Central memory CD4-positive, alpha-beta T cell (primary cell): ENCODE measurements at places on chromosomes 7 and 10.

- DNase-seq = no peak
These were observed 7.8 kb downstream of the SHH start for GRCh38 chr7:155804431-155804831.

DNA sequence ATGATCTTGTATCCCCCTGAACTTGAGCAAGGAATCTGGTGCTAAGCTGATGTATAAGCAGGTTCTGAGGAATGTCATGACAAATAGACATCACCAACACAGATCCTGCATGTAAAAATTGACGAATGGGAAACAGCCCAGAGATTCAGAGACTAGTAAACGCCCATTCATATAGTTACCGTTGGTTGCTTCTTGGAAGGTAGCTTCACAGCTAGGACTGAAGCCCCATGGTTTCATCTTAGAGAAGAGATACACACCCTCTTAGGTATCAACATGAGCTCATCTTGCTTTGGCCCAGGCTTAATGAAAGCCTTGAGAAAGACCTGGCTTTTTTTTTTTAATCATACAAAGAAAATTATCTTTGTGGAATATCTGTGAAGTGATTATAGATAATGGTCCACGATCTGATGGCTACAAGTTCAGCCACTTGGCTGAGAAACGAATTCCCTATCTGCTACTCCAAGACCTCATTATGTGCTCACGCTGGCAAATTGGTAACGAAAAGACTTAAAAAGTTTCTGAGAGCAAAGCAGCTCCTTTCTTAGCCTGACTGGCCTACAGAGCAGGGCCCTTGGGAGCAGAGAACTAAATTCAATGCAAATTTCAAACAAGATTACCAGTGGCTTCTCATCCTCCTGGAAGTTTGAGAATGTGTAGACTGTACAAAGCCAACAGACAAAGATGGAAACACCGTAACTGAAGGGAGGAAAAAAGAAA, 181.1 kb downstream of the NRP1 start:
- no peak for DNase-seq

- no peak for DNase-seq
These were observed 22.6 kb downstream of the PNPLA8 start for GRCh38 chr7:108503112-108504026.

- no peak for DNase-seq
These were observed 385.8 kb upstream of the C7orf33 start for GRCh38 chr7:148204639-148205304.

GRCh38 chr7:81339946-81340345, 421.1 kb upstream of the SEMA3C start:
- DNase-seq = no peak

DNA sequence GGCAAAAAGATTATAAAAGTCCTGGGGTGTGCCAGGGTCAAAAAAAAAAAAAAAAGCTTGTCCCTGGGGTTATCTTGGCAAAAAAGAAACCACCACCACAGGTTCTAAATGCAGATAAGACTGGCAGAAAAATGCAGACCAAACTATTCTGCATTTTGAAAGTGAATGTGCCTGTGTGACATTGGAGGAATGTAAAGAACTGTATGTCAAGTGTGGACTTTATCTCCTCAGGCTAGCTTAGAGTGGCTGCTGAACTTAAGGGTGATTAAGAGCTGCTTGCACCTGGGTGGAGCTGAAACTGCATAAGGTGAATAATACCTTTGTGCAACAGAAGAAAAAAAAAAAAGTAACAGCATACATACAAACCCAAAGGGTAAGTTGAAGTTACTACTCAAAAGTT, 1.3 kb upstream of the NAPEPLD start:
- no peak for DNase-seq

GRCh38 chr10:129646973-129647372, 179.9 kb downstream of the MGMT start:
- DNase-seq = no peak

- DNase-seq = no peak
These were observed 2.5 kb downstream of the CCDC6 start for GRCh38 chr10:59903871-59904270.

GRCh38 chr7:27117887-27118491, 12.6 kb downstream of the HOXA4 start:
- no peak for DNase-seq

DNA sequence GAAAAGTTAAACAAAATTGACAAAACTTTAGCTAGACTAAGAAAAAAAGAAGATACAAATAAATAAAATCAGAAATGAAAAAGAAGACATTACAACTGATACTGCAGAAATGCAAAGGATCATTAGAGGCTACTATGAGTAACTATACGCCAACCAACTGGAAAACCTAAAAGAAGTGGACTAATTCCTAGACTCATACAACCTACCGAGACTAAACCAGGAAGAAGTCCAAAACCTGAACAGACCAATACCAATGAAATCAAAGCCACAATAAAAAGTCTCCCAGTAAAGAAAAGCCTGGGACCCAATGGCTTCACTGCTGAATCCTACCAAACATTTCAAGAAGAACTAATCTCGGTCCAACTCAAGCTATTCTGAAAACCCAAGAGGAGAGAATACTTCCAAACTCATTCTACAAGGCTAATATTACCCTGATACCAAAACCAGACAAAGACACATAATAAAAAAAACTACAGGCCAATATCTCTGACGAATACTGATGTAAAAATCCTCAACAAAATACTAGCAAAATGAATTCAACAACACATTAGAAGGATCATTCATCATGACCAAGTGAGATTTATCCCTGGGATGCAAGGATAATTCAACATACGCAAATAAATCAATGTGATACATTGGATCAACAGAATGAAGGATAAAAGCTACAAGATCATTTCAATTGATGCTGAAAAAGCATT, 20.3 kb downstream of the ELAPOR2 start:
- no peak for DNase-seq

DNA sequence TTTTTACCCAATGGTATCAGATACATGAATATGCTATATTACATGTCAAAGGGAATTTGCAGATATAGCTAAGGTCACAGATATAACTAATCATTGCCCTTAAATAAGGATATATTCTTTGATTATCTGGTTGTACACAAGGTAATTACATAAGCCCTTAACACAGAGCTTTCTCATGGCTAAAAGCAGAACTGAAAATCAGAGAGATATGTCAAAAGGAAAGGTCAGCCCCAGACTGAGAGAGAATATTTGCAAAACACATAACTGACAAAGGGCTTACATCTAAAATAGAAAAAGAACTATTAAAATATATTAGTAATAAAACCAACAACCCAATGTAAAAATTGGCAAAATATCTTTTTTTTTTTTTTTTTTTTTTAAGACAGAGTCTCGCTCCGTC, 1029.5 kb upstream of the LRRN3 start:
- DNase-seq = no peak

DNA sequence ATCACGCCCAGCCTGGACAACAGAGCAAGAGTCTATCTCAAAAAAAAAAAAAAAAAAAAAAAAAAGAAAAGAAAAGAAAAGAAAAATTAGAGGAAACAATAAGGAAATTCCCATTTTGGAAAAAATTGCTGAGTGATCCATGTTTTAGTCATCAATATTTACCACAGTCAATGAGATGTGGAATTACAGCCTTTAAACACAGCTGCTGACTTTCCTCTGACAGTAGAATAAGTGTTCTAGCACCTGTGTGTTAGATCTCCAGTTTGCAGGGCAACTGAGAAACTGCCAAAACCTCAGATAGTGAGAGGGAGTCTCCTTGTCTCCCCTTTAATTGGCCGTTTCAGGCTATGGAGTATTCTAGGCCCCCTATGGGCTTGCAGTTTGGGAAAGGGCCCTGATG, 520.1 kb downstream of the KCNMA1 start:
- no peak for DNase-seq

- no peak for DNase-seq
These were observed 108.5 kb upstream of the IL6 start for GRCh38 chr7:22618528-22618927.

DNA sequence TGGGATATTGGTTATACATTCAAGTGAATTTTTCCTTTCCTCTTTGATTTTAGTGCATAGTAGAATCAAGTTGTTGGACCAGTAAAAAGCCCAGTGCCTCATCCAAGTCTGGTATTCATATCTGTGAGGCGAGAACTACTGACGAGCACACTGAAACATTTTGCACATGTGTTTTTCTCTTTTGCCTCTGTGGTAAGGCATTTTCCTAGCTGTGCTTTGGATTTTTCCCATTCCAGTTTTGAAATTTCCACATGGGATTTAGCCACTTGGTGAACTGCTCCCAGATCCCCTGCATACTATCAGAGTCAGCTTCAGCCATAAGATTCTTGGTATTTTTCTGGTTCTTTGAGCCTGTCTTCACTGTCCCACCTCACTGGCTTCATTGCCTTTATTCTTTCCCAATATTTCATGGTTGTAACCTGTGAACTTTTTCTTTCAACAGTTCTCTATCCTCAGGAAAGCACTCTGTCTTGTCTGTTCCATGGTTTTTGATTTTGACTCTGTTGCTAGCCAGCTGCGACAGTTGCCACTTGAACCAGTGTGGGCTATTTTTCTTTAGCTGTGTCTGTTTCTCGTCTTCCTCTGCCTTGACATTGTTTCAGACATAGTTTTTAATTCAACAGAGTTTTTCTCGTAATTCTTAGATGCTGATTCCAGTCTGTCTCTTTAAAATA, 239.0 kb downstream of the REEP3 start:
- no peak for DNase-seq

GRCh38 chr10:98135222-98135899, 904 bp downstream of the R3HCC1L start:
- no peak for DNase-seq

DNA sequence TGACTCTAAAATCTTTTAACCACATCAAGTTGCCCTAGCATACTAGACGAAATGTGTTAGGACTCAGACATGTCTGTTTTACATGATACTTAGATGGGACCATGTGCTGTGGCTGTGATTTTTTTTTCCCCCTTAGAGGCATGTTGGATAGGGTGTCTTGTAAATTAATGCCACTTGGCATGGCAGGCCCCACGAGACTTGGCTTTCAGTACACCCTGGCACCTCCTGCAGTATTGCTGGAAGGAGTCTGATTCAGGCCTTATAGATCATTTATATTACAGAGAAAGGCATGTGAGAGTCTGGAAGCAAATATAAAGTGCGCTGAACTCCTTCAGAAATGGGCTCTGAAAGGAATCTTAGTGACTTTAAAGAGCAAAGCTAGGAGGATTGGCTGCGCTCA, 494.1 kb downstream of the SDK1 start:
- DNase-seq = no peak

DNA sequence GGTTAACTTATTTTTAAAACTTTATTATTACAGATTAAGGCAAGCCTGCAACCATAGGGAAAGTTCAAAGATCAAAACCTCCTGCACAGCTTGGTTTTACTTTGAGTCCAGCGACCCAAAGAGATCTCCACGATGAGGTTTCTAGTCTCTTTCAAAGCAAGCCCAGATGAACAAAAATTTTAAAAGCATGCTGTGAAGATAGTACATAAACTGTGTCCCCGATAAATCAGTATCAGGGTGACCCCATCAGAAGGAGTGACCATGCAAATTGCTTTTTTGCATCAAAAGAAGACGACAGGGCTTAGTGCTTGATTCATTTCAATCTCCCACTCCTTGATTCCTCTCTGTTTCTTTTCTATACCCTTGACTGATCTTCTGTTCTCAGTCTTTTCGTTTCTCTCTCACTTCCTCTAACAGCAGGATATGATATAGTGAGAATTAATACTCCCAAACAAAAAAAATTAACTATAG, 16.0 kb upstream of the DNTT start:
- DNase-seq = no peak

- DNase-seq = no peak
These were observed 58.9 kb downstream of the ABI1 start for GRCh38 chr10:26801831-26802230.

DNA sequence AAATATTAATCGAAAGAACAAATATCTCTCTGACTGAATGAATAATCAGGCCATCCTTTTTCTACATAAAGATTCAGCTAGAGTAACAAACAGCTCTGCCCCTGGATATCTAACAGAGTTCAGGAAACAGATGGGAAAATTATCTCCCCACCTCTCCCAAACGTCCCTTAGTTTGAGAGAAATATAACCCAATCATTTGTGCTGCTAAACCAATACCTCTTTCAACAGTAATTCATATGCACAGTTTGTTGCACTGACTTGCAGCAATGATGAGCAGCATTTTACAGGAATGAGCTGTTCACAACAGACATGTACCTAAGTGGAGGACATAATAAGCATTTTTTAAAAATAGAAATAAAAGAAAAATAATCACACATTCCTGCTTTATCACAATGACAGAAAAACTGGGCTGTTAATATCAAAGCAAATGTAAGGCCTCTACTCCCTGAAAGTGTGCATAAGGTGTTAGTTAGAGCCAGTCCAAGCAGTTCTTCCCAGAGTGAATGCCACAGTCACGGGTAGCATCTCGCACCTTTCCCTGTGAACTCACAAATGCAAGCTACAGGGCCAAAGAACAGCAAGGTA, 2.3 kb downstream of the CREB3L2 start:
- DNase-seq = no peak
